ENCODE measurements at places on chromosomes 3 and 15.

- DNase-seq, result no peak
Measured at GRCh38 chr15:97745481-97746071, 214.9 kb upstream of the ARRDC4 start.

DNA sequence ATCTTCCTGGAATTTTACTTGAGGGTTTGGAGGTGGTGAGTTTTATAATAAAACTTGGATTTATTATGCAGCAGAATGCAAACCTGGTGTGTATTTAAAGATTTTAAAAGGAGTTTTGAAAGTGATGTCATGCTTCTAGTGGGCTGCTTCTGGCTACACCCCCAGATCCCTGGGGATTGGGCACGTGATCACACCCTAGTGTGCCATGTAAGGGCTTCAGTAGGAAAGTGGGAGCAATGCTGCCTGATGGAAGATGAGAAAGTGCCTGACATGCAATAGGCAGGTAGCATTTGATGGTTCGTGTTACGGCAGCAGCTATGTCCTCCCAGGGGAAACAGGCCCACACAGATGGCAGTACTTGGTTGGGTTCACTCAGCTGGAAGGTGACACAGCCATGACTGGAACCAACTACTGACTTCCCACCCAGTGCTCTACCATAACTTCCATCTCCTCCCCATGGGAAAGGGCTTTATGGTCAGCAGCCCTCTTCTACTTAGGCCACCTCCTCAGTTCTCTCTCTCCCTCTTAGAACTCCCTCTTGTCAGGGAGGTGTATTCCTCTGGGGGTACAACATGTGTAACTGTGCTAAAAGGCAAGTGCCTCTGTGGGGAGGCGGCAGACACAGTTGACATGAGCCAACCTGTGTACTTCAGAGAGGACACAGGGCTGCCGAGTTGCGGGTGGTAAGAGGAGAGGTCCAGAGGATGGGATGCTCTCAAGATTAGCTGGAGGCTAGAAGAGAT, 5.6 kb downstream of the ITPKA start:
- no peak for DNase-seq

GRCh38 chr3:41569632-41570305, 370.5 kb downstream of the CTNNB1 start:
- no peak for DNase-seq

DNA sequence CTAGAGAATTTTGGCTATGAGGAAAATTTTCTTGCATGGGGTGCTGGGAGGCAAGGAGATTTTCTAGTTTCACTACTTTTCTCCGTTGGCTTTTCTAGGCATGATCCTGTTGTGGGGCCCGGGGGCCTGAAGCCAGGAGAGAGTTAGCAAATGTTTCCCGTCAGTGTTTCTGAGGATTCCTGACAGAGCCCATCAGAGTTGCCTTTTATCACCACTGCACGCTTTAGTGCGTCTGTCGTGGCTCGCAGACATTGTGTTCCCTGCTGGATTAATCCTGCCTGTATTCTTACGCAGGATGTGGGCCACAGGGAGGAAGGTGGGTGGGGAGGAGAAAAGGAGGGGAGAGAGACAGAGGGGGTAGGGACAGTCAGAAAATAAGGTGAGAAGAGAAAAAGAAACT, 18.1 kb upstream of the BOC start:
- no peak for DNase-seq

- DNase-seq, result peak; percentile 5
Measured at GRCh38 chr3:179898024-179898423, 138.7 kb downstream of the PEX5L start.

GRCh38 chr15:72911626-72912025, 128.1 kb upstream of the ADPGK start:
- DNase-seq, result no peak

DNA sequence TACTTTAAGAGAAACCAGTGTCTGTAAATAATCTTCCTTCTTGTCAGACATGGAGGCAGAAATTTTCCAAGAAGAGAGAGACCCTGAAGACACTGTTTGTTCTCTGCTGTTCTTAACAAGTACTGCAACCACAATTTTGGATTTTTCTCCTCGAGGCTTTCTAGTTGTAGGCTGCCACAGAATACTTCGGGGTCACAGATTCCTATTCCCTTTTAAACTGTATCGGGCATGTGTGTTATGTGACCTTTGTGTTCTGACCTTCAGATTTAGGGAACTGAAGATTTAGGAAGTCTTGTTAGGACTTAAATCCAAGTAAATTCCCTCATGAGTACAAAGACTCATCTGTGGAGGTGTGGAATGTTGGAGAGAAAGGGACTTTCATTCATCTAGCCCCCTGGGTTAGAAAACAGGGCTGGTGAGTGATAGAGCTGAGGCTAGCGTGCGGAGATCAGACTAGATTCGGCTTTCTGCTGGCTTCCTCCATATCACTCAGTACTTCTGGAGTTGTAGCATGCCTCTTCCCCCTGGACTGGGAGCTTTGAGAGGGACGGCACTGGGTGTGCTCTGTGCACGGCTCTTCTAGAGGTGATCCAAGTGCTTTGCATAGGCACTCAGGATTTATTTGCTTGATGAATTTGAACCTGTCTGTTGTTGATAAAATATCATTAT, 237.0 kb downstream of the LPP start:
- no peak for DNase-seq

DNA sequence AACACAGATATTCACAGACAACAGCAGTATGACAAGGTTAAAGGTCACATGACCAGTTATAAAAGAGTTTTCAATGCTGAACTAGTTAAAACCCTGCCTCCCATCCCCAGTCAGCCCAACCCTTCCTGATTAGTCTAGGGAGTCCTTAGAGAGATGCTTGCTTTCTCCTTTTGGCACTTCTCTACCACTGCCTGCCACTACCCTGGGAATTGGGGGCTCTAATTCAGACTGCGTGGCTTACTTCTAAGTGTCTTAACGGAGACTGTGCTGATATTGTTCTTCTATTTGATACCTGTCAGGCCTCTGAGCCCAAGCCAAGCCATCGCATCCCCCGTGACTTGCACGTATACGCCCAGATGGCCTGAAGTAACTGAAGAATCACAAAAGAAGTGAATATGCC, 11.7 kb upstream of the TRA2B start:
- no peak for DNase-seq

GRCh38 chr3:46883830-46884185, 6.3 kb downstream of the PTH1R start:
- no peak for DNase-seq

DNA sequence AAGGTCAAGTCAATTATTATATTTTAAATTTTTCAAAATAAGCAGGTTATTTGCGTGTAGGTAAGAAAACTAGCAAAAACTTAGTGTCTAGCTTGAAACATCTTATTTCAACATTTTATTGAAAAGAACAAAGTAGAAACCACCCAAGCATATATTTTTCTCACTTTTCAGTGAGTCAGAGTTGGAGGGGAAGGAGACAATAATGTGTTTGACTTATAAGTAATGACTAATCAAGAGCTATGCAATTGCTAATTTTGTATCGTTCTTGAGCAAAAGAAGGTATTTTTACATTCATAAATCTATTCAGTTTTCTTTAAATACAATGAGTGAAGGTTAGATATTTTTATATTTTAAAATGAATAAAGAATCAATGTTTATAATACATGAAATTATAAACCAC, 54.4 kb upstream of the P2RY1 start:
- DNase-seq, result no peak

DNA sequence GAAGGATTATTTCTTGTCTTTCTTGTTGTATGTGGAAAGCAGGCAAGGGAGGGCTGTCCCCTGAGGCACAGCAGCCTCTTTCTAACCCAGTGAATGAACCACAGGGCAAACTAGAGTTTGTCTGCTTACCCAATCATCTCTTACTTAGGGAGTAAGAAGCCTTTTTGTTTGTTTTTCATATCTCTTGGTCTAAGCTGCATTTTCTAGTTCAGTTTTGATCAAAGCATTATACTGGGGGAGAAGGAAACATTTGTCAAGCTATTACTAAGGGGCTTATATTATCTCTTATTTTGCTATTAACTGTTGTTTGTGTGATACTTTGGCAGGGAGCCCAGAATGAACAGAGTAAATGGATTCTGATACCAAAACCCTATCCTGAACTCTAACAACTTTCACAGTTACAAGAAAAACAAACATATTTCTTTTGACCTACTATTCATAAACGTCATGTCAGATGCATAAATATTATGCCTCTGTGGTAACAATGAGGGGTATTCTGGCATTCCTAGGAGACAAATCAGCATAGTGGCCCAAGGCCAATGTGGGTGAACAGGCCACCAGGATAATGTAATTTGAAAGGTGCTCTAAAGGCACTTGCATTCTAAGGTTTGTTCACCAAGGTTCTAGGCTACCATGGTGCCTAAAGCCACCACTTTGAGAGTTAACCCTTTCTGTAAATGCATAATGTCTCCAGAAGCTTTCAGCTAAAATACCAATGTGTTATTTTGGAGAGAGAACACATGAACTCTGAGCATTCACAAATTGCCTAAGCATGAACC, 271.6 kb upstream of the ZPLD1 start:
- peak; percentile 91 for DNase-seq

- DNase-seq, result no peak
Measured at GRCh38 chr3:170589113-170589512, 3.2 kb upstream of the SLC7A14 start.

GRCh38 chr3:190588570-190588969, 74.7 kb downstream of the IL1RAP start:
- DNase-seq, result no peak

DNA sequence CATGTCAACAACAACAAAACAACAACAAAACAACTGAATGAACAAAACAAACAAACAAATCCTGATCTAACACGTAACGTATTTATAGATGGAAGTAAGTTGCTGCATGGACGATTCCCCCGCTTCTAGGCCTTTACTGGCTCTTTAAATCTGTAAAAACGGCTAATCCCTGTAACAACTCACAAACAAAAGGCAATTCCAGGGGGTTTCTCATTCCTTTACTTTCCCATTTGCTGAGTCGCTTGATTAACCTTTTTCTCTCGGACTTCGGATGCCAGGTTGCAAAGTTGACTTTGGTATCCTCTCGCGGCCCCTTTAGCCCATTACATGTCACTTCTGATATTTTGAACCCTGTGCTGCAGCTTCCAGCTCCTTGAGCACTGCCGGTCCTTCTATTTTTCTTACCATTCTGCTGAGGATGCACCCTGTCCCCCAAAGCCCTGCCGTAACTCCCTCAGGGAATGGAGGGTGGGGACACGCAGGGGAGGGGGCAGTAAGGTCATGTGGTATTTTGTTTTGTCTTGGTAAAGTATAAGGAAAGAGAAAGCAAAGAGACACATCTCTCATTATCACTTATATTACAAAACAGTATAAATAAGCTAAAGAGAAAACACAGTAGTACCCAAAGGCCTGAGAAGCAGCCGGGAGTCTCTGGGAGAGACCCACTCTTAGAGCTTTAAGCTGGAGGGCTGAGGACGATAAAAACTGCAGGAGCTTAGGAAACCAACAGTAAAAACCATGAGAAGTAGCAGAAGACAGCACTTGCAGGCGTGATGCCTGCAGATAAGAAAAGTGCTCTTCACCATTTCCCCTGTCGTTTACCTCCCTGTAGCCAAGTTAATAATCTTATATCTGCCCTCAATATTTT, 457.8 kb upstream of the ZNF717 start:
- no peak for DNase-seq

DNA sequence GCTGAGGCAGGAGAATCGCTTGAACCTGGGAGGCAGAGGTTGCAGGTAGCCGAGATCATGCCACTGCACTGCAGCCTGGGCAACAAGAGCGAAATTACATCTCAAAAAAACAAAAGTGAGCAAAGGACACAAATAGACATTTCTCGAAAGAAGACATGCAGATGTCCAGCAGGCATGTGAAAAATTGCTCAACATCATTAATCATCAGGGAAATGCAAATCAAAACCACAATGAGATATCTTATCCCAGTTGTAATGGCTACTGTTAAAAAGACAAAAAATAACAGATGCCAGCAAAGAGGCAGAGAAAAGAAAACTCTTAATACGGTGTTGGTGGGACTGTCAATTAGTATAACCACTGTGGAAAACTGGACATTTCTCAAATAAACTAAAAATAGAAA, 20.9 kb downstream of the ASB7 start:
- no peak for DNase-seq

DNA sequence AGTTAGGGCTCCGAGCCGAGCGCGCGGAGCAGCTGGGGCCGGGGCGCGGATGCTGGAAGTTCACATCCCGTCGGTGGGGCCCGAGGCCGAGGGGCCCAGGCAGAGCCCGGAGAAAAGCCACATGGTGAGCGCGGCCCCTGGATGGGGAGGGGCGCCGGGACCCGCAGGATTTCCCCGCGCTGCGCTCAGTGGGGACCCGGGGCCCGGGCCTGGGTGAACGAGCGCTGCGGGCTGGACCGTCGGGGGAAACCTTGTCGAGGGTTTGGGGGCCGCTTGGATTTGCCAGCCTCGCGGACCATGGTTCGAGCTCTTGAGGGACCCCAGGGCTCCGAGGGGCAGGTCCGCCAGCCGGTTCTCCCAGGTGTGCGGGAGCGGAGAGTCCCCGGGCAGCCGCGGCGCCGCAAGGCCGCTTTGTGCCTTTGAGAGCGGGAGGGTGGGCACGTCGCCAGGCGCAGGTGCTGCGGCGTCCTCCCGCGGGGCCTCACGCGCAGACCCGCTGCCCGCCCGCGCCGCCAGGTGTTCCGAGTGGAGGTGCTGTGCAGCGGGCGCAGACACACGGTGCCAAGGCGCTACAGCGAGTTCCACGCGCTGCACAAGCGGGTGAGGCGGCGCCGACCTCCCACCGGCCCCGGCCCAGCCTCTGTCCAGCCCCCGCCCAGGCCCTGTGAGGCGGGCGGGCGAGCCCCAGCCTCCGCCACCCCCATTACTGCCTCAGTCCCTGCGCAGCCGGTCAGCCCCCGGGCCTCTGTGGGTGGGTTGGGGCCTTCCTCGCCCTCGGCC, at the start of gene SNX22:
Gene SNX22 (plus strand): TSS at position 5 of the 780 bp plus-strand sequence. CDS start 45 bp downstream, at position 50.
- no peak for DNase-seq

DNA sequence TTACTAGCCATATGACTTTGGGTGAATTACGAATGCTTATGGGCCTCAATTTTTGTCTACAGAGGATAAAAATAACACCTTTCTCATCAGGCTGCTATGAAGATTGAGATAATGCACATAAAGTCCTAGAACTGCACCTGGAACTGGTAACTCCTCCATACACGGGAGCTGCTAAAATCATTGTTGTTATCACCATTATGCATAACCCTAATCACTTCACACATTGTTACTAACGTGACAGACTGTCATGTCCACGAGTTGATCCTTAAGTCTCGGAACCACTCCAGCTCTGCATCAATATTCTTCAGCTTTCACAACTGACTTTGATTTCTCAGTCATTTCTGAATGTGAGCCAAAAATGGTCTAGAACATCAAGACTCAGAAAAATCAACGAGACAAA, 64.1 kb downstream of the RFTN1 start:
- no peak for DNase-seq

DNA sequence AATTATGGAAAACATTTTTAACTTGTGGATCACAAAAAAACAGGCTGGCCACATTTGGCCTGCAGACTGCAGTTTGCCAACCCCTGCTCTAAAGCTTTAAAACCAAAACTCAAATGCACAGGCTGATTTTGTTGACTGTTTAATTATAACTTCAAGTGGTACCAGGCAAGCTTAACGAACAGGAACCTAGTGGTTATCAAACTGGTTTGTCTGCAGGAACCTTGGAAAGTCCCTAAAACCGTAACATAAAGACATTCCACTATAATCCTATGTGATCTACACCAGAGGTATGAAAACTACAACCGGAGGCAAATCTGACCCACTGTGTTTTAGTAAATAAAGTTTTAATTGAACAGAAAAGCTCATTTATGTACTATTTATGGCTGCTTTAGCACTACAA, 52.4 kb downstream of the TBL1XR1 start:
- DNase-seq, result no peak

- no peak for DNase-seq
Measured at GRCh38 chr3:31878231-31878838, 102.7 kb downstream of the OSBPL10 start.

GRCh38 chr3:73611176-73611575, 13.6 kb downstream of the PDZRN3 start:
- no peak for DNase-seq

All from kidney glomerular epithelial cell (primary cell).